ENCODE measurements at places on chromosomes 4 and X.

GRCh38 chr4:154542271-154542879 is 7.8 kb downstream of the PLRG1 start:
- H3K27ac ChIP-seq, result no peak overlapping the region
- no peak overlapping the region for H3K4me3 ChIP-seq
- no peak for DNase-seq
- H3K4me1 ChIP-seq, result no peaks in the 10 kb centered on the region

DNA sequence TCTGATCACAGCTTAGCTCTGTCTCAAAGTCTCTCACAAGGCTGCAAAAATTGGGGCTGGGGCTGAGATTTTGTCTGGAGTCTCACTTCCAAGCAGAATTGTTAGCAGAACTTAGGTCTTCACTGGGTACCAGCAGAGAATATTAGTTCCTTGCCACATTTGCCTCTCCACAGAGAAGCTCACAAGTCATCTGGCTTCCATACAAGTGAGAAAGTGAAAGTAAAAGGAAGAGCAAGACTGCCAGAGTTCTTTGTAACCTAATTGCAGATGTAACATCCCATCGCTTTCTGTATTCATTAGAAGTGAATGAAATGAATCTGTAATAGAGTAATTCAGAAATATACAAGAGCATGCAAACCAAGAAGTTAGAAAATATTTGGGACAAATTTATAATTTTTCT is 624.1 kb upstream of the GNPDA2 start:
- peaks cover 2% of the 10 kb centered on the region for H3K27me3 ChIP-seq
- peak overlapping the region; percentile 84 for H3K27ac ChIP-seq
- DNase-seq, result no peak
- H3K4me3 ChIP-seq, result no peak overlapping the region
- peaks cover 47% of the 10 kb centered on the region for H3K4me1 ChIP-seq
- H3K36me3 ChIP-seq, result no peaks in the 10 kb centered on the region

GRCh38 chr4:154916068-154916467 is 135.0 kb downstream of the RBM46 start:
- DNase-seq, result no peak
- no peaks in the 10 kb centered on the region for H3K27me3 ChIP-seq
- no peak overlapping the region for H3K27ac ChIP-seq
- H3K4me1 ChIP-seq, result no peaks in the 10 kb centered on the region
- H3K4me3 ChIP-seq, result no peak overlapping the region

DNA sequence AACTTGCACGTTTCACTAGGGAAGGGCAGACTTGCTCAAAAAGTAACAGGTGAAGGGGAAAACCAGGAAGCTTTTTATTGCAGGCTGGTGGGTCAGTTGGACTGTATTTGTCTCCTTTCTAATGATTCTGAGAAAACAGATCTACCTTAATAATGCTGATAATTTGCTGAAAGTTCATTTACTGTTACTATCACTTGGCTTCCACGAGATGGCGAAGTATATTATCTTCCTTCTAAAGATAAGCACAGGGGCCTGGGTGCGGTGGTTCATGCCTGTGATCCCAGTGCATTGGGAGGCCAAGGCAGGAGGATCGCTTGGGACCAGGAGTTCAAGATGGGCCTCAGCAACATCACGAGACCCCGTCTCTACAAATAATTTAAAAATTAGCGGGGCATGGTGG is 16.4 kb downstream of the CCKAR start:
- H3K4me3 ChIP-seq, result no peak overlapping the region
- H3K36me3 ChIP-seq, result no peaks in the 10 kb centered on the region
- H3K27me3 ChIP-seq, result no peaks in the 10 kb centered on the region
- H3K27ac ChIP-seq, result no peak overlapping the region
- H3K4me1 ChIP-seq, result peaks cover 3% of the 10 kb centered on the region

GRCh38 chrX:129360175-129360574 is 163.1 kb downstream of the SMARCA1 start:
- no peaks in the 10 kb centered on the region for H3K4me1 ChIP-seq
- peaks cover 5% of the 10 kb centered on the region for H3K36me3 ChIP-seq
- no peak overlapping the region for H3K4me3 ChIP-seq

GRCh38 chr4:82260632-82261031 is 113.2 kb downstream of the HNRNPD start:
- H3K27ac ChIP-seq, result no peak overlapping the region
- no peaks in the 10 kb centered on the region for H3K4me1 ChIP-seq
- H3K27me3 ChIP-seq, result no peaks in the 10 kb centered on the region
- H3K4me3 ChIP-seq, result no peak overlapping the region
- no peak for DNase-seq

DNA sequence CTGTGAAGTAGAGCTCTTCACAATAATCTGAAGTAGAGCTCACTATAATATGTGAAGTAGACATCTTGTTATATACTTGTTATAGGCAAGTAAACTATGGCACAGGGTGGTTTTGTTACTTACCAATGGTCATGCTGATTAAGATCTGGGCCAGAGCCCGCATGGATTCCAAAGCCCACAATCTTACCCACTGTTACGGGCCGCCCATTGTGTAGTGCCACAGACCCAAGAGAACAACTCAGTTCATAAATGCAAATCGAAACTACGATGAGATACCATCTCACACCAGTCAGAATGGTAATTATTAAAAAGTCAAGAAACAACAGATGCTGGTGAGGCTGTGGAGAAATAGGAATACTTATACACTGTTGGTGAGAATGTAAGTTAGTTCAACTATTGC is 46.9 kb upstream of the CT47C1 start:
- DNase-seq, result no peak
- H3K27ac ChIP-seq, result no peak overlapping the region

DNA sequence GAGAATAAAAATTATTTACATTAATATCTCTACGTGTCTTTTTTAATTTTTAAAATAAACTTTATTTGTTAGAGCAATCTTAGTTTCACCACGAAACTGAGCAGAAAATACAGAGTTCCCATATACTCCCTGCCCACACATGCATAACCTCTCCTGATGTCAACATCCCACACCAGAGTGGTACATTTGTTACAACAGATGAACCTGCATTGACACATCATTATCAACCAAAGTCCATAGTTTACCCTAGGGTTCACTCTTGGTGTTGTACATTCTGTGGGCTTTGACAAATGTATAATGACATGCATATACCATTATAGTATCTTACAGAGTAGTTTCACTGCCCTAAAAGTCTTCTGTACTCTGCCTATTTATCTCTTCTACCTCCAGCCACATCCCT is 110.6 kb upstream of the OTUD4 start:
- DNase-seq, result no peak
- no peaks in the 10 kb centered on the region for H3K4me1 ChIP-seq
- H3K27me3 ChIP-seq, result peaks cover 2% of the 10 kb centered on the region
- H3K27ac ChIP-seq, result no peak overlapping the region
- H3K36me3 ChIP-seq, result no peaks in the 10 kb centered on the region

DNA sequence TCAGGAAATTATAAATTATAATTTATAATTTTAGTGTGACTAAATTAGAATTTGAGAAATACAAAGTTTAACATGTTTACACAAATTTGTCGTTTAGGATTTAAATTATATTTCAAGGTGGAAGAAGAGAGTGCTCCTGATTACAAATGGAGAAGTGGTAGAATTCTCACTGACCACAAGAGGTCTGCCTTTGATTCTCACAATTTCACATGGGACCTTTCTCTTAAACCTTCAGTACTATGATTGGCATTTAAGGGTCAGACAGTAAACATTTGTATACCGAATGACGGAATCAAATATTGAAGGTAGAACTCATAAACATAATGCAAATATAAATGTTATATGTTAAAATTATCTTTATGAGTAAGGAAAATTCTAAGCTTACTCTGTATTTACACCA is 171.7 kb downstream of the SLIT2 start:
- H3K27ac ChIP-seq, result no peak overlapping the region
- no peak overlapping the region for H3K4me3 ChIP-seq
- H3K36me3 ChIP-seq, result no peaks in the 10 kb centered on the region
- DNase-seq, result no peak

- H3K4me1 ChIP-seq, result no peaks in the 10 kb centered on the region
- peaks cover 2% of the 10 kb centered on the region for H3K27me3 ChIP-seq
- no peak for DNase-seq
- no peaks in the 10 kb centered on the region for H3K36me3 ChIP-seq
- H3K27ac ChIP-seq, result no peak overlapping the region
- no peak overlapping the region for H3K4me3 ChIP-seq
Observed at GRCh38 chr4:16721613-16722291, 176.7 kb downstream of the LDB2 start.

- no peaks in the 10 kb centered on the region for H3K36me3 ChIP-seq
- H3K27ac ChIP-seq, result no peak overlapping the region
- no peak overlapping the region for H3K4me3 ChIP-seq
- no peak for DNase-seq
- peaks cover 3% of the 10 kb centered on the region for H3K4me1 ChIP-seq
Observed at GRCh38 chr4:85725721-85726170, 250.8 kb downstream of the ARHGAP24 start.

- no peak overlapping the region for H3K27ac ChIP-seq
- no peak overlapping the region for H3K4me3 ChIP-seq
- no peaks in the 10 kb centered on the region for H3K27me3 ChIP-seq
- DNase-seq, result no peak
- no peaks in the 10 kb centered on the region for H3K36me3 ChIP-seq
Observed at GRCh38 chrX:124421898-124422655, 75.7 kb downstream of the SH2D1A start.

DNA sequence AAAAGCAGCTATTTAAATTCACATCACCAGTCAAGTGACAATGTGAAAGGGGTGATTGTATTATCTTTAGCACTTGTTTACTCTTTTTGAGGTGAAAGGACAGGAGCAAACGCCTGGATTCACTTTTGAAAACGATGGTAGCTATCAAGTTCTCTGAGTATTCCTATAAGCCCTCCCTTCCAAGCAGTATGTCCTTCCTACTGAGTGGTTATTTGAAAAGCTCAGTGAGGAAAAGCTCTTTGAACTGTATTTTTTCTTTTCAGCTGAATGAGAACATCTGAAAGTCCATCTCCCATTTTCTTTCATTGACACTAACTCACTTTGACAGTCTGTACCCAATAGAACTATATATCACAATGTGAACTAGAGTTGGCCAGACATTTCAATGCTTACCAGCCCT is 9.1 kb upstream of the CTSO start:
- no peak overlapping the region for H3K27ac ChIP-seq
- no peak overlapping the region for H3K4me3 ChIP-seq
- no peaks in the 10 kb centered on the region for H3K36me3 ChIP-seq
- H3K4me1 ChIP-seq, result no peaks in the 10 kb centered on the region
- DNase-seq, result no peak

DNA sequence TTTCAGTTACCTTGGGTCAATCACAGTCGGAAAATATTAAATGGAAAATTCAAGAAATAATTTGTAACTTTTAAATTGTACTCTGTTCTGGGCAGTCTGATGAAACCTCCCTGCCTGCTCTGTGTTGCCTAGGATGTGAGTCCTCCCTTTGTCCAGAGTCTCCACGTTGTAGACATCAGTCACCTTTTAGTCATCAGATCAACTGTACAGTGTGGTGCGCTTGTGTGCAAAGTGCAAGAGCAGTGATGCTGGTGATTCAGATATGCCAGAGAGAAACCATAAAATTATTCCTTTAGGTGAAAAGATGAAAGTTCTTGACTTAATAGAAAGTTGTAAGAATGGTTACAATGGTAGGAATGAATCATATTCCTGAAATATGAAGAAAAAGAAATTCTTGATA is 1.4 kb downstream of the SPATA4 start:
- no peaks in the 10 kb centered on the region for H3K4me1 ChIP-seq
- H3K36me3 ChIP-seq, result no peaks in the 10 kb centered on the region
- no peak for DNase-seq
- H3K27ac ChIP-seq, result no peak overlapping the region
- H3K4me3 ChIP-seq, result no peak overlapping the region

DNA sequence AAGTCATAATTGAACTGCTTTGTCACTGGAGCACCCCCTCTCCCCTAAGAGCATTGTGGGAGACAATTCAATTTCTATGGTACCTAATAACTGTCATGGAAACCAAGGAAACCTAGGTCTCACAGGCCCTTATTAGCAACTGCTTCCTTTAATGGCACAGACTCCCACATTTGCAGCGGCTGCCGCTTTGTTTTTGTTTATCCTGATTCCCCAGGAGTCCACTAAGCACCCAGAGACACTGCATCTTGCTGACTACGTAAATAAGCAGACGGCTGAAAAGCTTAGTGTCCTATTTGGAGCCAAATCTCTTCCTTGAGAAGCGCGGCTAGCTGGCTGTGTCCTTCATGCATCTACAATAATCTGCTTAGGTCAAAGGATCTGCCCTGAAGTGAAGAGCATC is 494.4 kb downstream of the TMA16 start:
- H3K27ac ChIP-seq, result peak overlapping the region; percentile 4
- no peaks in the 10 kb centered on the region for H3K36me3 ChIP-seq

DNA sequence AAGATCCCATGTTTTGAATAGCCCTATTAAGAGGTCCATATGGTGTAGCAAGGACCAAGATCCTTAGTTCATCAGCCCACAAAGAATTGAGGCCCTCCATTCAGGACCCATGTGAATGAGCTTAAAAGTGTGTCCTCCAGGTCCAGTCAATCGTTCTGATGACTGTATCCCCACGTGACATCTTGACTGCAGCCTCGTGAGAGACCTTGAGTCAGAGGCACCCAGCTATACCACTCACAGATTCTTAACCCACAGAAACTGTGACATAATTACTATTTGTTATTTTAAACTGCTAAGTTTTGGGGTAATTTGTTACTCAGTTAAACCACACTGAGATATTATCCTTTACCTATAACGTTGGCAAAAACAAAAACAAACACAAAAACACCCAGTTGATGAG is 62.4 kb downstream of the ZNF182 start:
- no peak overlapping the region for H3K27ac ChIP-seq
- no peaks in the 10 kb centered on the region for H3K36me3 ChIP-seq
- no peaks in the 10 kb centered on the region for H3K4me1 ChIP-seq

- no peaks in the 10 kb centered on the region for H3K27me3 ChIP-seq
- H3K36me3 ChIP-seq, result no peaks in the 10 kb centered on the region
- no peak for DNase-seq
Observed at GRCh38 chrX:32798990-32799389, 412.4 kb downstream of the DMD start.

GRCh38 chrX:118763489-118763888 is 36.1 kb downstream of the IL13RA1 start:
- no peak for DNase-seq
- no peak overlapping the region for H3K27ac ChIP-seq
- H3K36me3 ChIP-seq, result no peaks in the 10 kb centered on the region
- no peaks in the 10 kb centered on the region for H3K4me1 ChIP-seq
- H3K4me3 ChIP-seq, result no peak overlapping the region
- H3K27me3 ChIP-seq, result peaks cover 2% of the 10 kb centered on the region

DNA sequence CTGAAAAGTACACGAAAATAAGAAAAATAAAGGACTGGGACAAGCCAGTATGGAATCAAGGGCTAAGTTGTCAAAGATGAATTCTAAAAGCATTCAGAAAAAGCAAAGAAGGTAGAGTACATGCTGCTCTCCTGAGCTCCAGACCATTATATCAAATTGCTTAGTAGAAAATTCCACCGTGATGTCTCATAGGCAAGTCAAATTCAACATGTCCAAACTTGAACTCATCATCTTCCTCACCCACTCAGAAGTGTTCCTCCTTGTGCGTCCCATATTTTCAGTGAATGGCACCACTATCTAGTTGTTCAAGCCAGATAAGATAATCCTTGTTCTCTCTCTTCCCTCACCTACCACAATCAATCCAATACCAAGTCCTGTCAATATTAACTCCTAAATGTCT is 37.5 kb upstream of the IL13RA2 start:
- no peak overlapping the region for H3K4me3 ChIP-seq
- H3K4me1 ChIP-seq, result no peaks in the 10 kb centered on the region

- H3K36me3 ChIP-seq, result no peaks in the 10 kb centered on the region
- DNase-seq, result no peak
- no peak overlapping the region for H3K4me3 ChIP-seq
- no peak overlapping the region for H3K27ac ChIP-seq
- no peaks in the 10 kb centered on the region for H3K27me3 ChIP-seq
Observed at GRCh38 chr4:147287588-147287890, 193.4 kb upstream of the EDNRA start.
